Activated T-helper 2 cell treated with anti-CD3 and anti-CD28 coated beads, Interferon-gamma antibody, Interleukin-2, Interleukin-4, amounts not matched to agents 10 μg/mL and 5 μg/mL and 100 μg/mL, durations not matched to agents 14 hours and 24 hours and 36 hours (primary cell): ENCODE measurements at places on chromosomes 13 and 19. TPM values are rescaled to one million over a fixed set of nuclear protein-coding genes. Genes with fewer than 3 reads are reported as not detected.

- DNase-seq = no peak
These were observed 1620.6 kb upstream of the MIR17HG start for GRCh38 chr13:89726690-89727435.

DNA sequence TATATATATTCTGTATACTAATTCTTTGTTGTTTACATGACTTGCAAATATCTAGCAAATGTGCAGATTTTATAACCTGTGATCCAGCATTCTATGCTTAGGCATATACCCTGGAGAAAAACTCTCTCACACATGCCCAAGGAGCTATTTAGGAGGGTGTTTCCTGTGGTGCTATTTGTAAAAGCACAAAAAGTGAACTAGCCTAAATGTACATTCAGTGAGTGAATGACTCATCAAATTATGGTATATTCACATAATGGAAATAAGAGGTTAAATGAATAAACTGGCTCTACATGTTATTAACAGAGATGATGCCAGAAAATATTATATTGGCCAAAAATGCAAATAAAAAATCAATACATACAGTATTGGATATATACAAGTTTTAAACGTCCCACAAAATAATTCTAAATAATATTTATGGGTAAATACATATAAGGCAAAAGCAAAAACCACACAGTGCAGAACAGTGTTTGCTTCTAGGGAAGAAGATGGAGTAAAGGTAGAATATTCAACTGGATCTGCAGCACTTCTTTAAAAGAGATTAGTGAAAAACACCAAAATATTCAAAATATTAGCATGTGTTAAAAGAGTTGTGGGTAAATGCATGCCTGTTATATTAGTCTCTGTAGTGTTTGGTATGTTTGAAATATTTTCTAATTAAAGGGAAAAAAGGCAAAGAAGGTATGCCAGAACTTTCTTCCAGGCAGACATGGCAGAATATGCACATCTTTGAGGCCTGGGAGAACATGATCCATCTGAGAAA is 344.7 kb downstream of the KLF5 start:
- DNase-seq = no peak

GRCh38 chr19:3698974-3699740 is 1.1 kb downstream of the PIP5K1C start:
- no peak for DNase-seq

DNA sequence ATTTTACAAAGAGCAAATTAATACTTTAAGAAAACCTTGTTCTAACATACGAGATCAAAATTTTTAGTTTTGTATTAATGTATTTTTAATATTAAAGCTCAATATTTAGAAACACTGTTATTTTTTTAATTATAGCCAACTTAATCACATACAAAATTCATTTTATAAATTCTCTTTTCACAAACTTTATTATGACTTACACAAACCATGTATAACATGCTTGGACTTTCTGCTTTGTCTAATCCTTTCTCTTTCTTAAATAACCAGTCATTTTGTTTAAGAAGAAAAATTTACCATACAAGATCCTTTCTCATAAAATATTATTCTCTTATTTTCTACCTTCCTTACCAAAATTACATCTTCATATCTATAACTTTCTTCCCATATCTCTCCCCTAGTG is 62.2 kb downstream of the CYSLTR2 start:
- DNase-seq = no peak

GRCh38 chr19:31263328-31263727 is 85.9 kb downstream of the TSHZ3 start:
- DNase-seq = no peak

DNA sequence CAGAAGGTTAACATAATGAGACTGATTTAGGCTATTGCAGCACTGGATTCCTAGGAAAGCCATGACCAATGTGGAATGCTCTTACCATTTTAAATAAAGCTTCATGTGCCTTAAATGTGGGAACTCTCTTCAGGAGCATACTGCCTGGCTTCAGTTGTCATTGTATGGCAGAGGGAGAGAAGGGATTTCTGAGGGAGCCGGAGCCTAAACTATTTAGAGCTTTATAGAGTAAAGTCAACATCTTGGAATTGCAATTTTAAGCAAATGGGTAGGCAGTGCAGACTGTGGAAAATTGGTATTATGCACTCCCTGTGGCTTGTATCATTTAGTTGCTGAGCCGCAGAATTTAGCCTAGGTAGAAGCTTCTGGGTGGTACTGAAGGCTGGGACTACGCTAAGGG is 2041.4 kb downstream of the PCDH9 start:
- no peak for DNase-seq

DNA sequence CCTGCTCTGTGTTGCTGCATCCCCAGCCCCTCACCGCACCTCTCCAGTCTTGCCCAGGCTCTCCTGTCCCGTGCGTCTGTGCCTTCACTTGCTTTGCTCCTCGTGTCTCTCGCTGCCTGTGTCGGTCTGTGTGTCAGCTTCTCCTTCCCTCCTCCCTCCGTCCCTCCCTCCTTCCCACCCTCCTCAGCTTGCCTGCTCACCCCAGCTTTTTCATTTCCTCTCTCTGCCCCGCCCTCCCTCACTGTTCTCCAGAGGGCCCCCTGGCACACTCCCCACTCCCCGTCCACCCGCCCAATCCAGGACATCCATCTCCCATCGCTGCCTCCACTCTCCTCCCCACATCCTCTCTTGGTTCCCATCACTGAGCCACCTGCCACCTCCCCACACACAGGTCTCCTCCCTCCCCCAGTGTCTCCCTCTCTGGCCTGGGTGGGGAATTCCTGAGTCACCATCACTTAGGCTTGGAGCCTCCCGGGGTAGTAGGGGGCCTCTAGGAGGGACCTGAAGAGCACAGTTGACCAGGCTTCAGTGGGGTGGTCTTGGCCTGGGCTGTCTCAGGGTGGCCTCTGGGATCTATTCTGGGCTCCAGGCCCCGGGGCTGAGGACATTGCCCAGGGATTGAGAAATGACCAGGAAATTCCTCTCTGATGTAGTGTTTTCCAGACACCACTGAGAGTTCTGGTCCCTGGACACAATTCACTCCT is at the start of gene PTGIR:
Gene PTGIR, minus strand, starts transcription at position 132 of the 704 bp plus-strand sequence. CDS start 864 bp downstream, outside the sequence.
- no peak for DNase-seq

GPC6 gene
- total RNA-seq = not detected in 2 replicates

CGB1 gene
- not detected in 2 replicates for total RNA-seq
